ENCODE measurements at places on chromosomes 5 and 9.

GRCh38 chr5:42905827-42906226 lies 94.1 kb upstream of the SELENOP start:
- DNase-seq: no peak

DNA sequence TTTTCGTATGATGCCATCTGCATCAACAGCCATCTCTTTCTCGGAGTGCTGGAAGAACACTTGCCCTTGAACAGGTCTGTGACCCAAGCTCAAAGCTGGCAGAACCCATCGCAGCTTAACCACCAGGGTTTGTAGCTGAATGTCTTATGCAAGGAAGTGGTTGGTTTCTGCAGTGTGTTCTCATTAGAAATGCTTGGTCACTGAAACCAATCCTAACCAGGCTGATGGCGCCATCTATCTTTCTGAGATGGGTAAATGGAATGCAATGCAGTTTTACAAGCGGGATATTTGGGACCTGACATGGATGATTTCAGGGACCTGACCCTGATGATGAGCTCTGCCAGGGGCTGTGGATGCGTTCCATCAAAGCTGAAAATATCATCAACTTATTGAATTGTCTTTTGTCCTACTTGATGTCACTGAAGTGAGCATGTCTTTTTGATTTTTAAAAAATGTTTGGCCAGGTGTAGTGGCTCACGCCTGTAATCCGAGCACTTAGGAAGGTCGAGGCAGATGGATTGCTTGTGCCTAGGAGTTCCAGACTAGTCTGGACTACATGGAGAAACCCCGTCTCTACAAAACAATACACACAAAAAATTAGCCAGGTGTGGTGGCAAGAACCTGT lies 28.7 kb downstream of the DMRT3 start:
- peak; percentile 64 for DNase-seq

DNA sequence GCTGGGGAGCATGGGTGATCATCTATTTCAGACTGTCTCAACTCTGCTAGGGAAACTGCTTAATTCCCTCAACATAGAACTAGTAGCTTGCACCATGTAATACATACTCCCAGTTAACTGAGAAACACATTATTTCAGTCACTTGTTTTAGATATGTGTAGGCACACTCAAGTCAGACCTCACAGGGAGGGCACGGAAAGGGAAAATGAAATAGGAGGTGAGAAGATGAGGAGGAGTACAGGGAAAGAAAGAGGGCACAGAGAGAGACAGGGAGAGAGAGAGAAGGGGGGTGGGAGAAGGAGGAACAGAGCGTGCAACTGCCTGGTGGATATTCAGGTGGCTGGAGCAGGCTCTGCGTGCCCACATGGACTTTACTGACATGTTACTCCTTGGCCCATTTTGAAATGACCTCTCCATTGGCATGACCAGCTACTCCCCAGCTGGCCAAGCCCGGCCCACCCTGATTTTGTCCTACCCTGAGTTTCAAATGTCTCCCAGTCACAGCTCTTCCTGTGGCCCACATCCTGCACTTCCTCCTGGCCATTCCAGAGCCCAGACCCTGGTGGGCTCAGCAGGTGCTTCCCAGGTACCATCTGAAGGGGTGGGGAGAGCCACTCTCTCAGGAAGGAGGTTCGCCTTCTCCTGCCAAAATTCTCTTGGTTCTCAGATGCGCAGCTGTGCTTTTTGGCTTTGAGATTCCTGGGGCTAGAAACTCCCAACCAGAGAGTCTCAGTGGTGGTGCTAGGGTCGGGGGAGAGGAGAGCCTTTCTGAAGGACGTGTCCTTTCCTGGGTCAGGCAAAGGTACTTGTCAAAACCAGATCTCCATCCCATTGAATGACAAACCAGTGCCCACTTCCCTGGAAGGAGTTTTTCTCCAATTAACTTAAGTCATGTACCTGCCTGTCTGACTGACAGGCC lies 229.4 kb downstream of the FSTL4 start:
- DNase-seq: no peak

DNA sequence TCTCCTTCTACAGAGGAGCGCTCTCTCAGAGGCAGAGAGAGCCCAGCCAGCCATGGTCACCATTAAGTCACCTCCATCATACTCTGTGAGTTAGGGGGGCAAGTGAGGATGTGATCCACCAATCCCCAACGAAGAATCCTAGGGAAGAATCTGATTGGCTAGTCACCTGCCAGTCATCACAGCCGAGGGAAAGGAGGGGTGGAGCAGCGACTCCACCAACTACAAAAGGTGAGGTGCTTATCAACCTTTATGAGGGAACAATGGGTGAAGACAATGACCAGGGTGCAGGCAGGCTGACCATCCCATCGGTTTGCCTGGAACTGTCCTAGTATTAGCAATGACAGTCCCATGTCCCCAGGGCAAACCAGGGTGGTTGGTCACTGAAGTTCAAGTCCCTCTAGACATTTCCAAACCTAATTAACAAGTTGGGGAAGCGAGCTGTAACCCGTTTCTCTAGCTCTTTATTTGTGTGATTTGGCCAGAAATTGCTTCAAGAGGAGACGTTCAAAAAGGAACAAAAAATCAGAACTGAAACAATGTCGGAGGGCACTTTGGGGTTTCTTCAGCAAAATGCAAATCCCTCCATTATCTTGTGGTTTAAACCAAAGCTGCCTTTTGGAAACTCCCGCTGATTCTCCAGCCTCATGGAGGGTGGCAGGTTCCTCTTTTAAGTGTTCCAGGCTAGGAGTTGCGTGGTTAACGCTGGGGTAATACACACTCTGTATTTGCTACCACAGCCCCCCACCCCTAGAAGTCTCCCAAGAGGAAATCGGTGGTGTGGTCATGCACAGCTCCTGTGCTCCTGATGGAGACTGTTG lies 18.8 kb upstream of the FCN1 start:
- no peak for DNase-seq

DNA sequence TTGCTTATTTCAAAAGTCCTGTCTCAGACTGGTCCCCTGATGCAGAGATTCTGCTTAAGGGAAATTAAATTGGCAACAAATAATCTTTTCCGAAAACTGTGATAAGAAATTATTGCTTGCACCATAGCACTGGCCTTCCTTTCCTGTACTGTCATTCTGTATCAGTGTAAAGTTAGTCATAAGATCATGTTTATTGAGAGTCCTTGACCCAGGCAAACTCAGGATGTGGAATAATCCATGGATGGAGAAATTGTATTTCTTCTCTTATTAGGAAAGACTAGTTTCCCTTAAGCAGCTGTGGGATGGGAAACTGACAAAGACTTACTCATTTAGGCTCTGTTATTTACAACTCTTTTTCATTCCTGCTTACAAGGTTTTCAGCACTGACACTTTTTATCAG lies 83.0 kb upstream of the RANBP6 start:
- no peak for DNase-seq

DNA sequence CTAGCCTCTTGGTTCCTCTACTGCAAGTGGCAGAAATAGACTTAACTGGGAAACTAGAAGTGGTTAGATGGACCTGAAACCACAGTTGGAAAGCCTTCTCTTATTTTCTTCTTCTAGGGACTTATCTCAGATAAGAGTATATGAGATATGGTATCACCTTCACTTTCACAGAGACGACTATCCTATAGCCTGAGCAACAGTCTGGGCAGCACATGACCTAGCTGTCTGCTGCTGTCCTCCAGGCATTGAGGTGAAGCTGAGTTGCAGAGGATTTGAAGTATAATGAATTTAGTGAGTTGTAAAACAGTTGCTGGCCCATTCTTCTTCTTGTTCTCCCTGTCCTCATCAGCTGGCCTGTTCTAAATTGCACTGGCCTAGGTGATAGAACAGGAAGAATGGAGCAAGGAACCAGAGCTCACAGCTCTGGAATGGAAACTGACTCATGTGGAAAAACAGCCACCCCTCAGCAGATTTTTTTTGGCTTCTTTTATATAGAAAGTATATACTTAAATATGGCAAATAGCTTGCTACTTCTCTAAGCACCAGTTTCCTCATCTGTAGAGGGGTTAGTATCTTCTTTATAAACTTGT lies 27.8 kb downstream of the RECK start:
- DNase-seq: peak; percentile 17

DNA sequence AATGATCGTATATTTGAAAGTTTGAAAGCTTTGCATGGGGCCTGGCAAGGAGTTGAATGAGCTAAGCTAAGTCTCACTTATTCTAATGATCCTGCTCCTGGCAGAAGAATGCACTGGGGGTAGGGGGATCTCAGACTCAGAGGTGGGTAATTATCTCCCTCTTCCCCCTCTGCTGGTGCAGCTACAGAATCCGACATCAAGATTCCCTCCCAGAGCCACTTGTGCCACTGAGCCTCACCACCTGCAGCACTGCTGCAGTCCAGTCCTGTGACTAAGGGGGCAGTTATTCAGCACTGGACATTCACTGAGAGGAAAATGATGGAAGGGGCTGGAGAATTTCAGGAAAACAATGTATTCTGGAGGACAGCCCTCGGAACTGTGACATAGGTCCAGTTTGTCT lies 205.8 kb downstream of the DEPDC1B start:
- DNase-seq: no peak

DNA sequence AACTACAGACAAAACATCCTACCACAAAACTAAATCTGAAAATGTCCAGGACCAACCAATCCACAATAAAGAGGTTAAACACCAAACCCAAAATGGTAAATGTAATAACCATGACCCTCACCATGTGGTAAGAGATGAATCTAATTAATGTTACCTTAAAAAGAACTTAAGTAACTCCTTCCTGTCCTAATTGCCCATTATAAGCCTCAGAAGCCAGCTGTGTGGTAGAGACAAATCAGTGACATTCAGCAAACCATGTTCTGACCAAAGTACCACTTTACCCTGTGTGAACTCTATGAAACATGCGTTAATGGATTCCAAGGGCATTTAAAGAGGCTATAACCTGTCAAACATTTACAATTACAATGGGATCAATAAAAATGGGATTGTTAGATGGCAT lies 25.0 kb downstream of the LPAR1 start:
- DNase-seq: no peak

Measured in AG08396 (cell line).